ENCODE measurements at places on chromosomes 12 and 14. TPM values are rescaled to one million over a fixed set of nuclear protein-coding genes. Genes with fewer than 3 reads are reported as not detected.

- no peak overlapping the region for H3K4me3 ChIP-seq
- H3K27me3 ChIP-seq = no peaks in the 10 kb centered on the region
- no peaks in the 10 kb centered on the region for H3K36me3 ChIP-seq
- H3K27ac ChIP-seq = no peak overlapping the region
- H3K4me1 ChIP-seq = no peaks in the 10 kb centered on the region
These were observed 3.2 kb upstream of the KRT4 start for GRCh38 chr12:52817003-52817698.

GRCh38 chr12:52295663-52296062, 4.3 kb upstream of the KRT81 start:
- no peak overlapping the region for H3K27ac ChIP-seq
- H3K4me1 ChIP-seq = no peaks in the 10 kb centered on the region
- no peak overlapping the region for H3K4me3 ChIP-seq
- H3K36me3 ChIP-seq = no peaks in the 10 kb centered on the region
- peaks cover 8% of the 10 kb centered on the region for H3K27me3 ChIP-seq

DNA sequence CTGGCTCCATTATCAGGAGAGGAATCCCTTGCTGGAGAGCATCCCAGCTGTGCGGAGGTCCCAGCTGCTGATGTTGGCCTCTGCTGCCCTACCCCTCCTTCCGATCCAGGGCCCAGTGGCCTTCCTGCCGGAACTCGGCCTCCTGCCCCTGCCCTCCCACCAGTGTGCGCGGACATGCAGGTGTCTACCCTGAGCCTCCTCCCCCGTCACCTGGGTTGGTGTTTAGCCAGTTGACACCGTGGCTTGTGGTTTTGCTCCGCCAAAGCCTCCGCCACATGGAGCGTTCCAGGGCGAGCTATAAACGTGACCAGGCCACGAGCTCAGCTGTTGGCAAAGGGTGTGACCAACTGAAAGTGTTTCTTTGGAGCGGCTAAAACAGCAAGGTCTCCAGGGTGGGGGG, 1104.3 kb downstream of the BCL11B start:
- H3K4me1 ChIP-seq = no peaks in the 10 kb centered on the region
- no peaks in the 10 kb centered on the region for H3K27me3 ChIP-seq
- H3K36me3 ChIP-seq = no peaks in the 10 kb centered on the region
- H3K27ac ChIP-seq = no peak overlapping the region
- no peak overlapping the region for H3K4me3 ChIP-seq

DNA sequence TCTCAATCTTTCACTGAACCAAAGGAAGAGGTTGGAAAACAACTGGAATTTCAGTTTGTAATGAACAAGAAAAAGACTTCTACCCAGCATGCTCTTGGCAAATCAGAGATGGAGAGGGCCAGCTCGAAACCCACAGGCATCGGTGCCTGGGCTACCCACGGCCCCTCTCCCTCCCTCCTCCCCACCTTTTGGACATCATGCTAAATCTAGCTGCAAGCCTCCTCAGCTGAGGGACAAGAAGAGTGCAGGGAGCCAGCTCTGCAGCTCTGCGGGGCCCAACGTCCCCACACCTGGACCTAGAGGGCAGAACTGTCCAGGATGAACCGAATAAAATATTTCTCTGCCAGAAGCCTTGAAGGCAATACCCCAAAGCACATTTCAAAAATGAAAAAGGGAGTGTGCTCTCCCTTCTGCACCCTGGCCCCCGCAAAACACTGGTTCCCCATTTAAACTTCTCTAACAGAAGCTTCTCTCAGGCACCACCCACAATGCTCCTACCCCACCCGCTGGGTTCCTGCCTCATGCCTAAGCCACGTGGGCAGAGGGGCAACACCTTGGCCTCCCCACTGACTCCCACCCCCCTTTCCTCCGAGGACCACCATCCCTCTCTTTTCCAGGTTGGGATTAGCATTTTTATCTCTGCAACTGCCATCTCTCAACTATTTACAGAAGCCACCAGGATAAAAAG, 8.2 kb downstream of the CAMKK2 start:
- peaks cover 7% of the 10 kb centered on the region for H3K4me1 ChIP-seq
- DNase-seq = no peak
- no peaks in the 10 kb centered on the region for H3K27me3 ChIP-seq

DNA sequence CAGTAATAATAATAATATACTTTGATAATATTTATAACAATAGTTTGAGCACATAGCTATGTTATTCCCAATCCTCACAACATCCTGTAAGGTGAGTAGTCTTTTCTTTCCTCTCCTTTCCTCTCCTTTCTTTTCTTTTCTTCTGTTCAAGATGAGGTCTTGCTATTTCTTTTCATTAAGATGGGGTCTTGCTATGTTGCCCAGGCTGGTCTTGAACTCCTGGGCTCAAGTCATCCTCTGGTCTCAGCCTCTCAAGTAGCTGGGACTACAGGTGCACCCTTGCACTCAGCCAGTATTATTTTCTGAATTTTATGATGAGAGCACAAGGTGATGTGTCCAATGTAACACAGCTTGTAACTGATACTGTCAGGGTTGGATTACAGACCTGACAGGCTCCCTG, 134.6 kb downstream of the OTOGL start:
- no peak overlapping the region for H3K4me3 ChIP-seq
- H3K36me3 ChIP-seq = no peaks in the 10 kb centered on the region
- DNase-seq = no peak
- H3K27me3 ChIP-seq = no peaks in the 10 kb centered on the region

DNA sequence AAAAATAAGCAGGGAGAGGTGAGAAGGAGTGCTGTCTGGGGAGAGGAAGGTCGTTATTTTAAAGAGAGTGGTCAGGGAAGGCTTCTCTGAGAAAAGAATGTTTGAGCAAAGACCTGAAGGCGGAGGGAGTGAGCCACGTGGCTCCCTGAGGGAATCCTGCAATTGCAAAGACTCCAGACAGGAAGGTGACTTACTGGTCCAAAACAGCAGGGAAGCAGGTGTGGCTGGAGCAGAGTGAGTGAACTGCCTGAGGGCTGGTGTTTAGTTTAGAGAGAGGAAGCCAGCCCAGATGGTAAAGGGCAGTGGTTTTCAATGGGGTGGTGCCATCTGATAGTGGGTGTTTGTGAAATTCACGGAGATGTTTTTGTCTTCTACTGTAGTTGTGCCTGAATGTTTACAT, 58.8 kb upstream of the LTA4H start:
- H3K4me3 ChIP-seq = no peak overlapping the region
- H3K36me3 ChIP-seq = no peaks in the 10 kb centered on the region
- no peak overlapping the region for H3K27ac ChIP-seq
- no peak for DNase-seq
- peaks cover 8% of the 10 kb centered on the region for H3K4me1 ChIP-seq

DNA sequence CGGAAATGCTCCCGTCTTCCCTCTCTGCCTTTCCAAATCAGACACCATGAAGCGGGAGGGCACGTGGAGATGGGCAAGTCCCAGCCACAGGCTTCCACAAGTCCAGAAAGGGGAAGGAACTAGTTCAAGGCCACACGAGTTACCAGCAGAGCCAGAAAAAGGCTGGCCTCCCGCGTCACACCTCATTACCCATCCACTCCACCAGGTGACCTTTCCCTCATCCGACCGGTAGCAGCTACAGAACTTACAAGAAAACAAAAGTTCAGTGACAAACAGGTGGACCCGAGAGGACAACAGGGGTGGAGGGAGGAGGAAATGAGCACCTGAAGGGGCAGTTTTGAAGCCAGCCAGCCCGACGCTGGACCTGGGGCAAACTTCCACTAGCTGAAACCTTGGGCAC, 46.9 kb downstream of the CHGA start:
- no peak for DNase-seq
- H3K4me1 ChIP-seq = no peaks in the 10 kb centered on the region
- no peak overlapping the region for H3K27ac ChIP-seq
- H3K36me3 ChIP-seq = no peaks in the 10 kb centered on the region

GRCh38 chr12:124227951-124228711, 66.8 kb upstream of the RFLNA start:
- H3K36me3 ChIP-seq = no peaks in the 10 kb centered on the region
- peaks cover 3% of the 10 kb centered on the region for H3K27me3 ChIP-seq
- DNase-seq = no peak
- H3K4me3 ChIP-seq = no peak overlapping the region

- DNase-seq = no peak
- H3K4me1 ChIP-seq = no peaks in the 10 kb centered on the region
- H3K36me3 ChIP-seq = no peaks in the 10 kb centered on the region
- H3K27ac ChIP-seq = no peak overlapping the region
- no peaks in the 10 kb centered on the region for H3K27me3 ChIP-seq
These were observed 416.5 kb downstream of the NELL2 start for GRCh38 chr12:44459569-44459968.

GRCh38 chr12:66899588-66899987, 220.7 kb upstream of the GRIP1 start:
- H3K4me3 ChIP-seq = no peak overlapping the region
- H3K36me3 ChIP-seq = no peaks in the 10 kb centered on the region
- H3K4me1 ChIP-seq = peaks cover 19% of the 10 kb centered on the region
- no peak for DNase-seq

DNA sequence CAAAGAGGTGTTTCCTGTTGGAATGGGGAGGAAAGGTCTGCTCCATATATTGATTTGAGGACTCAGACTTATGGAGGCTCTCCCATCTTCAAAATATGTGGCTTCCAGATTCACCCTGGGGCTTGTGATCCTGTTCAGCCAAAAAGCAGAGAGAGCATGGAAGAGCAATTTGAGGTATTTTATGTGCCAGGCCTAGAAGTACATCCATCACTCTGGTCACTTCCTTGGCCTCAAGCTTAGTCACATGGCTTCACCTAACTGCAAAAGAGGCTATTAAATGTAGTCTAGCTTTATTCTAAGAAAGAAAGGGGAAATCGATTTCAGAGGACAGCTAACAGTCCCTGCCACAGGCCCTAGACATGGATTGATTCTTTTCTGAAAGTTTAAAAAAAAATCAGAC, 86.2 kb downstream of the C12orf50 start:
- H3K27me3 ChIP-seq = no peaks in the 10 kb centered on the region
- no peak overlapping the region for H3K4me3 ChIP-seq
- no peaks in the 10 kb centered on the region for H3K36me3 ChIP-seq
- no peak overlapping the region for H3K27ac ChIP-seq

DNA sequence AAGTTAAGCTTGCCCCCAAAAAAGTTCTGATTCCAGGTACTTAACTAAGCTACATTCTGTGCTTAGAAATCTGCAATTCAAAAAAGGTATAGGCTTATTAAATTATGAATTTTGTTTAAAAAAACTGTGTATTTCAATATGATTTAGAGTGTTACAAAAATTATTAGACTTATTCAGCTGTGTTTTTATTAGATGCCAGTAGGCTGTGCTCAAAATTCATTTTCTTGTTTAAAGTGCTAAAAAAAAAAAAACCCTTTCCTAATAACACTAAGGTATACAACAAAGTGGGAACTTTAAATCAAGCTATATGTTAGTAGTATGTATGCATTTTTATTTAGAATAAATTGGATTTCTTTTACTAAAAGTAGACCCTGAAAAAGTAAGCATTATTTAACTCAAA, 25.0 kb downstream of the LRRC9 start:
- H3K36me3 ChIP-seq = no peaks in the 10 kb centered on the region
- no peaks in the 10 kb centered on the region for H3K4me1 ChIP-seq
- H3K27me3 ChIP-seq = no peaks in the 10 kb centered on the region

DNA sequence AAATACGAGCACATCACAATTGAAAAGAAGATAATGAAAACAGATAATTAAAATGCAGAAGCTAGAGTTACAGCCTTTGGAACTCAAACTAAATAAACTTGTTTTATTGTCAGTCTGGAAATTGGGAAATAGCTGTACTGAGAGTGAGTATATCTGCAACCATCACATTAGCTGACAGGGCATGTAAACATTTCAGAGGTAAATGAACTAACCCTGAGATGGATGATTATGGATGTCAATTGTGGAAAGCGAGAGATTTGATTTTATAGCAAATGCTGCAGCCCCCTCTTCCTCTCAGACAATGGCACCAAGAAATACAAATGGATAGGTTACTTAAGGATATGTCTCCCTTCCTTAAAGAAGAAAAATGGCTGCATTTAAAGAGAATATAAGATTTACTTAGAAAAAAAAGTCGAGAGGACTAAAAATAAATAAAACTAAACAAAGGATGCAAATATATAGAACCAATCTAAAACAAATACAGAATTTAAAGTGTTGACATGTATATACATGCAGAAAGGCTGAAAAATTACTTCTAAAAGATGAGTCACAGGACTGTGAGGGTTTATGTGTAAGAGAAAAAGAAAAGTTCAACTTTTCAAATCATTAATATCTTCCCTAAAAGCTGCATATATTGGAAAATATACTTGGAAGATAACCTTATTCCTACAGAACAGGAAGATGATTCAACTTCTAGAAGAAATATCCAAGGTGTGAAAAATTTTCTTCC, 120.3 kb upstream of the FLRT2 start:
- DNase-seq = no peak
- no peaks in the 10 kb centered on the region for H3K36me3 ChIP-seq
- no peak overlapping the region for H3K27ac ChIP-seq
- no peak overlapping the region for H3K4me3 ChIP-seq
- no peaks in the 10 kb centered on the region for H3K27me3 ChIP-seq
- H3K4me1 ChIP-seq = no peaks in the 10 kb centered on the region

- H3K4me3 ChIP-seq = no peak overlapping the region
- H3K4me1 ChIP-seq = no peaks in the 10 kb centered on the region
- H3K27ac ChIP-seq = no peak overlapping the region
- H3K36me3 ChIP-seq = no peaks in the 10 kb centered on the region
- DNase-seq = no peak
These were observed 247.8 kb downstream of the MDGA2 start for GRCh38 chr14:47427629-47428028.

DNA sequence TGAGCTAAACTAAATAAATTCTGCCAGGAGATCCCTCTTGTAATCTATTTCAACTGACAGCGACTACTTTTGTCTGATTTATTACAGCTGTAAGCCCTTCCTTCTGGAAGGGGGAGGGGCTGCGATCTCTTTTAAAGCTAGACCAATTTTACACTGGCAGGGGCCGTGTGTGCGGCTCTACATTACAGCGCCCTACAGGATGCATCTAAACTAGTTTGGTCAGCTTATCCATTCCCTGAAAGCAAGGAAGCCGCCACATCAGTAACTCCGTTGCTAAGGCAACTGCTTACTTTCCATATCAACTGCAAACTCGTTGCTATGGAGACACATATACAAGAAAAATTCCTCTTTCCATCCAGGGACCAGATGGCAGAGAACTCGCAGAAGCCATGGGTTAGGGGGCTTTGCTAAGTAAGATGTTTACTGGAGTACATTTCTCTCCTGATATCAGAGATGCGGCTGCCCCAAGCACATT, 17.4 kb downstream of the FOXN3 start:
- peaks cover 15% of the 10 kb centered on the region for H3K4me1 ChIP-seq
- no peak overlapping the region for H3K4me3 ChIP-seq
- H3K36me3 ChIP-seq = peaks cover 2% of the 10 kb centered on the region
- no peak overlapping the region for H3K27ac ChIP-seq

DNA sequence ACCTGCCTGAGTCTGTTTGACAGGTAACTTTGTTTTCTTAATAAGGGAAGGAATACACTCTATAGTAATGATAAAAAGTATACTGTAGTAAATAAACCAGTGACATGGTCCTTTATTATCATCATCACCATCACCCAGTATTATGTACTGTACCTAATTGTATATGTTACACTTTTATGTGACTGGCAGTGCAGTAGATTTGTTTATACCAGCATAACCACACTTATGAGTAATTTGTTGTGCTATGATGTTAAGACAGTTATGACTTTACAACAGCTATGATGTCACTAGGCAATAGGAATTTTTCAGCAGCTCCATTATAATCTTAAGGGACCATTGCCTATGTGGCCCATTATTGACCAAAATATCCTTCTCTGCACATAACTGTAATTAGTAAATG, 155.0 kb downstream of the NUBPL start:
- H3K36me3 ChIP-seq = peaks cover 1% of the 10 kb centered on the region
- H3K27ac ChIP-seq = no peak overlapping the region
- H3K4me1 ChIP-seq = no peaks in the 10 kb centered on the region
- no peaks in the 10 kb centered on the region for H3K27me3 ChIP-seq
- no peak overlapping the region for H3K4me3 ChIP-seq

L3HYPDH gene
- total RNA-seq = 74.5 TPM

TBX3 gene
- not detected for total RNA-seq

SMCO2 gene
- total RNA-seq = not detected

CLEC6A gene
- total RNA-seq = not detected
